ENCODE measurements at places on chromosomes 7 and 10.
A peak's percentile ranks its signal among the peaks of the same experiment; 100 is the strongest.

DNA sequence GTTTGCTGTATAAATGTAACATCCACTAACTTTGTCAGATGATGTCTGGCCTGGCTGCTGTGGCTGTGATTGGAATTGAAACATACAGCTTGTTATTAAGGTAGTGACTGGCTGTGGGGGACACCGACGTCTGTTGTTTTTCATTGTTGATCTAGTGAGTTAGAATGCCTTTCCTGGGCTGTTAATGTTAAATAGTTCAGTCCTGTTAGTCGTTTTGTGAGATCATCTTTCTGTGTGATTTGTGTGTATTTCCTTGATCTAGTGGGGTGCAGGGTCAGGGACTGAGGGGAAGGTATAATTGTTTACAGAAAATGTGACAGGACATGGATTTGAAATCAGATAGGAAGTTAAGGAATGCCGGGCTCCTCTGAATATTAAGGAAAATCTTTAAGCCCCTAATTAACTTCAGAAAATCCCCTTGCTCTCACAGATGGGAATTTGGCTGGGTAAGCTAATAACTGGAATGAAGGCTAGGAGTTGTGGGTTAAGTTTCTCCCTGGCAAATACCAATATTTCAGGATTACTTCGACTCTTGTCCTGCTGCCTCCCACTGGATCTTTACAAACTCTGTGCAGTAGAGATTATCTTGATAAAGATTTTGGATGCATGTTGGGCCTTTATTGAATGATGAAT, 163.1 kb downstream of the AUTS2 start:
- no peak for DNase-seq

DNA sequence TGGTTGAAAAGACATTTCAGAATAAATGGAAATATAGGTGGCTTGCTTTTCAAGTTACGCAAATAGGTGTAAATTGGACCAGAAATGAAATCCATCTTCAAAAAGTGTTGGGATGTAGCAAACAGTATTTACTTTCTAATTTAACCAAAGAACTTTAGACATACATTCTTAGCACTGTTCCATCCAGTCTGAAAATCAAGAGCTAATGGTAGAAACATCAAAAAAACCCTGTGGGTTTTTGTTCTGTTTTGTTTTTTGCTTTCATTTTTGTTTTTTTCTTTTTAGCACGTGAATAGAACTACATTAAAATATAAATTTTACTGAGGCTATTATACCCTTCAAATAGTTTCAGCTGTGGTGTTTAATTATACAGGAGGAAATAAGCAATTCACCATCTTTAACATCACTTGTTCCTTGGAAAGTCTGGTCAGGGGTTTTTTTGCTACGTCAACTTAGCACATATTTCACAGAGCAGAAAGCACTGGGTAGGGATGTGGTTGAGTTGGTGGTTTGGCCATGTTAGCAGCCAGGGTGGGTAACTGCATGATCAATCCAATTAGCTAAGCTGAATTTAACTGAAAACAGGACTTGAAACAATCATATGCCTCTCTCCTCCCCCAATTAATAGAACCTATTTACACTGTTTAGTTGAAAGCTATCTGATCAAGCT, 275.4 kb upstream of the PFKP start:
- DNase-seq: no peak

GRCh38 chr10:48289501-48290238, 15.2 kb upstream of the FRMPD2 start:
- peak; percentile 36 for DNase-seq

DNA sequence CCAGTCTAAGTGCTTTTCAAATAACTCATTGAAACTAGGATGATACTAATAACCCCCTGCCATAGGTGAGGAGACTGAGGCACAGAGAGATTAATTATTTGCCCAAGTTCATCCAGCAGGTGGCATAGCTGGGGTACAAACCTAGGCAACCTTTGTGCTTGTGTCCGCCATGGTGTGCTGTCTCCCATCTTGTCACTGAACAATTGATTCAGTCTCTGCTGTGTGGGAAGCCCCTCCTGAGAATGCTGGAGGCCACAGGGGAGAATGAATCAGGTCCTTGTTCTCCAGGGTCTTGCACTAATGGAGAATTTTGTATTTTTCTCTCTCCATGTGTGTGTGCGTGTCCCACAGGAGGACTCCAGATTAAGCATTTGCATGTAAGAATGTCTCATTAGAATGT, 15.8 kb upstream of the TMEM236 start:
- no peak for DNase-seq

Data from amniotic epithelial cell (primary cell).